ENCODE measurements at places on chromosomes 5 and 9.

GRCh38 chr9:133976887-133977286 is 15.2 kb downstream of the VAV2 start:
- DNase-seq: no peak

- DNase-seq: no peak
Observed at GRCh38 chr9:3857673-3858072, 331.9 kb upstream of the RFX3 start.

DNA sequence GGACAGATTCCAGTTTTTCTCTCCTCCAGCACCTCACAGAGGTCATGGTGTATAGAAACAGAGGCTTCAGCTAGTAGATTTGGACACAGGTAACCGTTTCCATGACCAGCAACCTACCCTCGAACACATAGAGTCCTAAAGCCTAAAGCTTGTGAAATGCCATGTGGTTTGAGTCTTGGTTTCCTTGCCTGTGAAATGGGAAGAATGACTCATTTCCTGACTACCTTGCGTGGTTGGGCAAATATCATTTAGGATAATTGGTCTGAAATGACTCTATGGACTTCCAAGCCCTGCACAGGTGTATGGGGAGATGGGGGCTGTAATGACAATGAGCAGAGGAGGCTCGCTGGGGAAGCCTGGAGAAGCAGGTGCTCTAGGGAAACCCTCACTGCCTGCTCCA is 134.6 kb downstream of the TTLL11 start:
- DNase-seq: no peak

- DNase-seq: no peak
Observed at GRCh38 chr5:179259731-179260323, 85.4 kb downstream of the ADAMTS2 start.

DNA sequence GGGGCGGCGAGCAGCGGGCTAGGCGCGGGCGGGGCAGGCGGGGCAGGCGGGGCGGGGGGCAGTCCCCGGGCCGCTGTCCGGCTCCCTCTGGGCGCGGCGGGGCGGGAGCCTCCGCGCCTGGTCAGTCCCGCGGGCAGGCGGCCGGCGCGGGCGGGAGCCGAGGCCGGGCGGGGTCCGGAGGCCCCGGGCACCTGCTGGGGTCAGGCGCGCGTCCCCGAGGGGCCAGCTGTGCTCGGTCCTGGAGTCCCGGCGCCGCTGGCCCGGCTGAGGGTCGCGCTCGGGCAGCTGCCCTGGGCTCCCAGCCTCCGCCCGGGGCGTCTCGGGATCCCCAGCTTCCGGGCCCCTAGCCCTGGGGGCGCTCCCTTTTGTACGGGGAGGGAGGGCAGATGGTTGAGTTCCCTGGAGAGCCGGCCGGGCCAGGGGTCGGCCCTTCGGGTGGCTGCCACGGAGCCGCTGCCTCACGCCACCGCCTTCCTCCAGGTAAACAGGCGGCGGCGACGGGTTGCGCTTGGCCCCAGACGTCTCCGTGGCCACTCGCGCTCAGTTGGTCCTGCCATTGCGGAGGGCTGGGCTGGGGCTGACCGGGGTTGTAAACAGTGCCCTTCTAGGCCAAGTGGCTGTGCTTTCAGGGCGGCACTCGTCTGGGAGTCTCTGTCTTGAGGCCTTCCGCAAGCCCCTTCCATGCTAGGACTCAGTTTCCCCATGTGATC is 473 bp downstream of the ZBTB34 start:
- no peak for DNase-seq

DNA sequence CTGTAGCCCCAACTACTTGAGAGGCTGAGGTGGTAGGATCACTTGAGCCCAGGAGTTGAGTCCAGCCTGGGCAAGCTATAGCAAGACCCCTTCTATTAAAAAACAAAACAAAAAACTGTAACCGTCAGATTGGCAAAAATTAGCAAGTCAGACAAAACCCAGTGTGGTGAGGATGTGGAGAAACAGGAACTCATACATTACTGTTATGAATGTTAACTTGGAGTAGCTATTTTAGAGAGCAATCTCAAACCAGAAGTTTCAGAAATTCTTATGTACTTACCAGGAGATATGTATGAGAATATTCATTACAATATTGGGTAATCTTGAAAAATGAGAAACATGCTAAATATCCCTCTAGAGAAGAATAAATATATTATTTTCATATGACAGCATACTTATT is 120.3 kb downstream of the INVS start:
- no peak for DNase-seq

DNA sequence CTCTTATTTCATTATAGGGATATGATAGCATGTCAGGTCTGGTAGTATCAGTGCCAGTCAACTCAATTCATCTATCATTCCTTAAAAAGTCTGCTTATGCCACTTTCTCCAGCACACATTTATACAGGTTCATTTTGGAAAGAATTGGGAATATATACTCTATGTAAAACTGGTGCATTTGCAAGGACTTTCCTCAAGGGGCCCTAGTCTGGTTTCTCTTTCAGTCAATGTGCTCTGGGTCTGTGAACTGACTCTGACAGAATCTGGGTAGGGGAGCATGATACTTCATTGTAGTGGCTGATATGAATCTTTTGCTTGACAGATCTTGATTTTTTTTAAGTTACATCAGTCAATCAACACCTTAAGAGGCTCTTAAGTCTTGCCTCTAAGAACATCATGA is 313.9 kb downstream of the HTR1A start:
- DNase-seq: no peak

DNA sequence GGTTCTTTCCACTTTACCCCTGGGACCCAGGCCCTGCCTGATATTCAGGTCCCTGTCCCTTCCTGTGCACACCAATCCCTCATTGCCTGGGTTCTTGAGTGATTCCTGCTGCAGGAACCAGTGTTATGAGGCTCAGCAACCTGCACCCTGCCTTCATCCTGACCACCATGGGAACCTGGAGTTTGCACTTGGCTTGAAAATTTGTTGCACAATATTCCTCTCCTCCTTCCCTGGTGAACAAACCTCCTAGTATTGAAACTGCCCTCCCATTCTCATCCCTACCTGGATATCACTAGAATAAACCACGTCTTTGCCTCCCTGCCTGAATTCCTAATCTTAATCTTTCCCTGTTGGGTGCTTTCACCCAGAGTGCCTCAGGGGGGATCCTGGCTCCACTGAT is 52.1 kb upstream of the AFAP1L1 start:
- DNase-seq: no peak

GRCh38 chr9:115517335-115518075 is 399.5 kb upstream of the TNC start:
- no peak for DNase-seq

- DNase-seq: no peak
Observed at GRCh38 chr9:84436386-84437109, 96.0 kb upstream of the SLC28A3 start.

DNA sequence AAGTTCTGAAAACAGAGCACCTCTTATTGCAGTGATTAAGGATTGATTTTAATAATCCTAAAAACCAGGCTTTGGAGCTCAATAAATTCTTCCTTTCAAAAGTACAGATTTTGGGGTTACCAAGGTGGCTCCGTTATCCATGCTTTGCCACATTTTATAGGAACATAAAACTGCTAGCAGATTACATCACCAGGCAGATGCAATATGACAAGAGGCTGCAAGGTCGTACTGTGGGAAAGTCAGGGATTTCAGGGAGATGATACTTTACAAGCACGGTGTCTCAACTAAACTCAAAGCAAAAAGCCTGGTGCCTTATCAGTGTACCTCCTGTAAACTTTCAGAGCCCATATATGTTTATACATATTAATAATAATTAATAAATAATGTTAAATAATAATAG is 28.6 kb downstream of the ADAMTSL1 start:
- no peak for DNase-seq

DNA sequence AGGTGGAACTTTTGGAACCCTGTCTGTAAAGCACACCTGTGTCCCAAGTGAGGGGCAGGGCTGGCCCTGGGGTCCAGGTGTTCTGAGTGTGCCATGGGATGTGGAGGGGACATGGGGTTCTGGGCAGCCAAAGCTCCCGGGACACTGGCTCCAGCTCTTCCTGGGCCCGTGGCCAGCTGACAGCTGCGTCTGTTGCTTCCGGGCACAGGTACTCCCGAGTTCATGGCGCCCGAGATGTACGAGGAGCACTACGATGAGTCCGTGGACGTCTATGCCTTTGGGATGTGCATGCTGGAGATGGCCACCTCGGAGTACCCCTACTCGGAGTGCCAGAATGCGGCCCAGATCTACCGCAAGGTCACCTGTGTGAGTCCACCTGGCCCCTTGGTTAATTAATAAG is 50.7 kb downstream of the WNK2 start:
- no peak for DNase-seq

DNA sequence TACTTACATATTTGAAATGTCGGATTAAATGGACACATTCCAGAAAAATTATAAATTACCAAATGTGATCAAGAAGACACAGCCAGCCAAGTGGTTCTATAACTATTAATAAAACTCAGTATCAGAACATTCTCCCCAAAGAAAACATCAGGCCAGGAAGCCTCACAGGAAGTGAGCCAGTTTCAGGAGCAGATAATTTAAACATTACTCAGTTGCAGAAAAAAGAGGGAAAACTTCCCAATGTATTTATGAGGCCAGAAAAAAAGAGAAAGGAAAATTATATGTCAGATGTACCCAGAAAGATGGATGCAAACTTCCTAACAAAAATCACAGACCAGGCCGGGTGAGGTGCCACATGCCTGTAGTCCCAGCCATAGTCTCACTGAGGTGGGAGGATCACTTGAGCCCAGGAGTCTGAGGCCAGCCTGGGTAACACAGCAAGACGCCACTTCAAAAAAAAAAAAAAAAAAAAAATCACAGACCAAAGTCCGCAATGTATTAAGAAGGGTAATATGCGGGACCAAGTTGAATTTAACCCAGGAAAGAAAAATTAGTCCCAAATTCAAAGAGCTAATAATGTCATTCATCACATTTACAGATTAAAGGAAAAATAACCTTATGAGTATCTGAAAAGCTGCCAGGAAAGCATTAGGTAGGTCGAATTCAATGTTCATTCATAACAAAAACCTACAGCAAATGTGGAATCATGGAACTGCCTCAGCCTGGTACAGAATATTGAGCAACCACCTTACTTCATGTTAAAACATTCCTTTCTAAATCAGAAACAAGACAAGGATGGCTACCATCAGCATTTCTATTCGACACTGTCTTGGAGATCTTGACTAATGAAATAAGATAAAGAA is 37.2 kb upstream of the NRARP start:
- DNase-seq: no peak

GRCh38 chr9:105683688-105684275 is 10.6 kb upstream of the TMEM38B start:
- DNase-seq: no peak

DNA sequence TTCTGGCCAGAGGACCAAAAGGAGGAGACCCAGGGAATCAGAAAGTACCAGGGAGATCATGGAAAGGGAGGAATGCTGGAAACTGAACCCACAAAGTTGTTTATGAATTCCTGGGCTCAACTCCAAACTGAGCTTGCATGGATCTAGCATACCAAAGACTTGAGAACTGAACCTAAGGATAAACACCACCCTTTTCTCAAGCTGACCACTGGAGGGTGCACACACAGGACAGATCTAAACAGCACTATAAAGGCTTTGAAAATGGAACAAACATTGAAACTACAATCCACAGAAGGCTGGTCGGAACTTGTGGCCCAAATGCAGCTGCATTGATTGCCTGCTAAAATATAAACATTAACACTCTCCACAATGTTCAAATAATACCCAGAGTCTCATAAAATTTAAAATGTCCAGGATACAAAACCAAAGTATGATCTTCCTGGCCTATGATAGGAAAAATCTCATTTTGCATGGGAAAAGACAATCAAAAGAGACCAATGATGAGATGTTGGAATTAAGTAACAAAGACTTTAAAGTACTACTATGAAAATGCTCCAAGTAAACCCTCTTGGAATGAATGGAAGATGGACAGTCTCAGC is 15.6 kb upstream of the IRF1 start:
- DNase-seq: no peak

DNA sequence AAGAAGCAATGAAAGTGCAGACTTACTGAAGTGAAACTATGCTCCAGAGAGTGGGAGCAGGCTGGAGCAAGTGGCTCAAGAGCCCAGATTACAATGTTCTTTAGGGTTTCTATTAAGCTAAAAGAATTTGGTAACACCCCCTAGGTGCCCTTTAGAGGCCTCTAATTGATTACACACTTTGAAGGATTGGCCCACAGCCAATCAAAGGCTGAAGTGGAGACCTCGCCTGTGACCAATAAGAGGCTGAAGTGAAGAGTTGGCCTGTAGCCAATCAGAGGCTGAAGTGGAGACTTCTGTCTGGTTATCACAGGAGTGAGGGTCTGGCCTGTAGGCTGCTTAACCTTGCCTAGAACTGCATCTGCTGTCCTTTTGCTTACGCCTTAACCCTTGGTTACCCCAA is 46.7 kb upstream of the SPATA31C2 start:
- DNase-seq: no peak

GRCh38 chr9:133715866-133716563 is 22.1 kb downstream of the SARDH start:
- peak; percentile 43 for DNase-seq

DNA sequence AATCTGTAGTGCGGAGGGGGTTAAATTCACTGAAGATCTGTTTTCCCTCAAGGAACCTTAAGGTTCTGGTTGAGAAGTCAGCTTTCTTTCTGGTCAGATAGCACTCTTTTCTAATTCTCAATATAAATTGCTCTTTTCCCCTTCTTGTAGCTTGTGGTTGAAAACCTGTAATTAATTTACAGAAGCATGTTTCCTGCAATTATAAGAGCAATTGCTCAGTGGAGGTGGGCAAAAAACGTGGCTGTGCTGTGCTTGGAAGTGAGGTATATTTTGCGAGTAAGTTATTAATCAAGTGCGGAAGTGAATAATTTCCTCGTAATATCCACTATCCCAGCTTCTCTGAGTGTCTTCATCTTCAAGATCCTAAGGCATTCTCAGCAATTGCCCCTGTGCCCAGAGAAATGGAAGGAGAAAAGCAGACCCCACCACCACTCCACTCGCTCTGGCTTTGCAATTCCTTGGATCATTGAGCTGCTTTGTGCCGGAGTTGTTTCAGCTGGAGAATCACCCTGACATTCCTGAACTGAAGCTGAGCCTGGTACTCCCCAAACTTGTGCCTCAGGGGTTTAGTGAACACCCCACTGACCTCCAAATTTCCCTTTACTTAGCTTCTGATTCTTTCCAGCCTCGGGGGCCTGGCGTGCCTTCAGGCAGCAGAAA is 140.6 kb downstream of the LRRC70 start:
- no peak for DNase-seq

DNA sequence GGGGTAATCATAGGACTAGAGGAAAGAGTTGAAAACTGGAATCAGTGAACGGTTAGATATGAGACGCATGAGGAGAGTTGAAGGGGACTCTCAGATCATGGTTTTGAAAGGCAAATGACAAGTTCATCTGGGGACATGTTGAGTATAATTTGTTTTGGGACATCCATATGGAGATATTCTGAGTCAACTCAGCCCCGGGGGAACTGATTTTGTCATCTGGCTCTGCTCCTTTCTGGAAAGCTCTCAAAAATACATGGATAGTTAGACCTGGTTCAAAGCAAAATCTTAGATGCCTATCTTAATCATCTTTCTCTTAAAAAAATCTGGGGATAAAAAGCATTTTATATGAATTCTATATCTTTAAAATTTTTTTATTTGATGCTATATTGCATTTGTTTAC is 161.2 kb downstream of the SNX18 start:
- DNase-seq: no peak

All from activated CD4-positive, alpha-beta T cell treated with anti-CD3 and anti-CD28 coated beads for 4 hours (primary cell).